T-cell (primary cell): ENCODE measurements at places on chromosomes 7 and 10. TPM values are rescaled to one million over a fixed set of nuclear protein-coding genes. Genes with fewer than 3 reads are reported as not detected.

DNA sequence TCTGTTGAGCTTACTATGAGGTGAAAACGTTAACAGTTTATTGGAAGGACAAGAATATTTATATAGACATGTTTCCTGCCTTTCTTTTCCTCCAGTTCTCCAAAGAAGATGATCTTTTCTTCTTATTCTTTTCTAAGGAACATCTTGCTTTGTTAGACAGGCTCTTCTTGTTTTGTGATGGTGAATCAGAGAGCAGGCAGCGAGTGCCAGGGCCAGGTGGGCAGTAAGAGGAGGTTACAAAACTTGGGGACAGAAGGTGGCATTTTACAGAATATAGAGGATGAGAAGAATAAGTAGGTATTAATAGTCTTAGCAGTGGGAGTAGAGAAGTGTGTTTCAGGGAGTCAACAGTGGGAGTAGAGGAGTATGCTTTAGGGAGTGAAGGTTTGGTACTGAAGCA lies 223.6 kb downstream of the ARL4A start:
- no peaks in the 10 kb centered on the region for H3K36me3 ChIP-seq
- no peak overlapping the region for H3K27ac ChIP-seq
- DNase-seq = no peak
- H3K4me1 ChIP-seq = no peaks in the 10 kb centered on the region

DNA sequence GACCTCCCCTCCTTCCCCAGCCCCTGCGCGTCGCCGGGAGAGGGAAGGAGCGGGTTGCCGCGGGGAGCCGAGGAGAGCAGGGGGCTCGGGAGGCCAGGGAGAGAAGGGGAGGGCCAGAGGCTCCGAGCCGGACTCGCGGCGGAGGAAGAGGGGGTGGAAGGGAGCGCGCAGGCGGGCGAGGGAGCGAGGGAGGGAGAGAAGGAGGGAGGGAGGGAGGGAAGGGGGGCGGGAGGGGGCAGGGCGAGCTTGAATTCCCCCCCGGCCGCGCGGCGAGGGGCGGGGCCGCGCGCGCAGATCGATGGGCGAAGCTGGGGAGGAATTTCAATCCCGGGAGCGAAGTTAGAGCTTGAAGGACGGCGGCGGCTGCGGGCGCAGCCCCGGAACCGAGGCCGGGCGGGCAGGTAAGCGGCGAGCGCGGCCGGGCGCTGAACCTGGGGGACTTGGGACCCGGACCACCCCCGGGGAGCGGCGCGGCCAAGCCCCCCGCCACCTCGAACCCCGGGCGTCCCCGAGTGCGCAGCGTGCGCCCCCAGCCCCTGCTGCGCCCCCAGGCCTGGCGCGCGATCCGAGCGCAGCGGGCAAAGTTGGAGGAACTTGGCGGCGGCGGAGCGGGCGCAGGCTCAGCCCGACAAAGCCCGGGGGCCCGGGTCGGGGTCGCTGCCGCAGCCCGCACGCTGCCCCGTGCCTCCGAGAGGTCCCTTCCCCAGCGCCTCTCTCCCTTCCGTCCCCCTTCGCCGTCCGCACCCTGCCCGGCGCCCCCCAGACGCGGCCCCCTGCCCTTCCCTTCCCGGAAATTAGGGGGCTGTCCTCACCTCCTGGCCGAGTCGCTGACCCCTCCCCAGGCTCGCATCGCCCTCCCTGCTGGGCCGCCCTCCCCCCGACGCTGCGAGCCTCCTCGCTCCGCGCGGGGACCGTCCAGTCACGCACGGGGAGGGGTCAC lies at the start of gene ELFN1:
Gene ELFN1, plus strand, starts transcription at position 324 of the 940 bp plus-strand sequence. CDS start 74,320 bp downstream, outside the sequence.
- H3K27me3 ChIP-seq = no peaks in the 10 kb centered on the region
- DNase-seq = no peak
- no peak within 1 kb of the TSS for H3K4me3 ChIP-seq
- peaks cover 40% of the 10 kb centered on the region for H3K4me1 ChIP-seq
- H3K36me3 ChIP-seq = no peaks in the 10 kb centered on the region
- H3K27ac ChIP-seq = no peak within 1 kb of the TSS

- H3K36me3 ChIP-seq = no peaks in the 10 kb centered on the region
- H3K4me3 ChIP-seq = no peak overlapping the region
- H3K4me1 ChIP-seq = no peaks in the 10 kb centered on the region
- DNase-seq = no peak
Measured at GRCh38 chr10:86729677-86730076, 26.7 kb upstream of the BMPR1A start.

DNA sequence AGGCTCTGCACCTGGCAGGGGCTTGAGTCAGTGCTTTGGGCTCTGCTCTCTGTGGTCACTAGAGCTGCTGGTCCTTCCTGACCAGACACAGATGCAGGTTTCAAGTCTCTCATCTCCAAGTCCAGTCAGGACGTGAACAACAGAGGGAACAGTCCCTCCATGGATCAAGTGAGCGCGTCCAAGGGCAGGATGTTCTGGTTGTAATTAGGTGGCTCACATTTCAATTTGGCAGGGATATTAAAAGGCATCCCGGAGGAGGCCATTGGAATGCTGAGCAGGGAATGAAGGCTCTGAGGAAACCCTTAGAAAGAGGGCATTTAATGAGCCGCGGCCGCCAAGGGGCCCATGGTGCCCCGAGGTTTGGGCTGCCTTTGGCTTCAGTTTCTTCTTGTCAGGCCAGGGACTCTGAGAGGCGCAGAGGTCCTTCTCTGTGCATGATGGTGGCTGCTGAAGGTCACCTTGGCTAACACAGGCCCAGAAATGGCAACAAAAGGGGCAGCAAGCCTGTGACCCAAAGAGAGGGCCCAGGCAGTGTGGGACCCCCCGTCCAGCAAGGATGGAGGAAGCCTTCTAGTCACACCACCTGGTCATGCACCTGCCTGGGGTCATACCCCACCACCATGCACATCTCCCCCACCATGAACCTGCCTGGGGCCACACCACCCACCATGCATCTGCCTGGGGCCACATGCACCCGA lies 30.7 kb upstream of the INPP5A start:
- no peaks in the 10 kb centered on the region for H3K4me1 ChIP-seq
- DNase-seq = no peak
- peaks cover 22% of the 10 kb centered on the region for H3K27me3 ChIP-seq

- no peaks in the 10 kb centered on the region for H3K4me1 ChIP-seq
- H3K27ac ChIP-seq = no peak overlapping the region
- no peaks in the 10 kb centered on the region for H3K36me3 ChIP-seq
- no peak overlapping the region for H3K4me3 ChIP-seq
- DNase-seq = no peak
Measured at GRCh38 chr7:81925530-81925929, 155.7 kb upstream of the HGF start.

GRCh38 chr10:99555825-99556523 lies 23.2 kb downstream of the NKX2-3 start:
- H3K27ac ChIP-seq = no peak overlapping the region
- no peaks in the 10 kb centered on the region for H3K4me1 ChIP-seq
- no peak for DNase-seq
- H3K4me3 ChIP-seq = no peak overlapping the region

- H3K27ac ChIP-seq = no peak overlapping the region
- H3K4me1 ChIP-seq = no peaks in the 10 kb centered on the region
- no peak overlapping the region for H3K4me3 ChIP-seq
- no peaks in the 10 kb centered on the region for H3K27me3 ChIP-seq
- no peak for DNase-seq
Measured at GRCh38 chr7:92898798-92899197, 62.4 kb upstream of the CDK6 start.

- no peak overlapping the region for H3K4me3 ChIP-seq
- DNase-seq = no peak
- peaks cover 16% of the 10 kb centered on the region for H3K4me1 ChIP-seq
- peaks cover 50% of the 10 kb centered on the region for H3K36me3 ChIP-seq
Measured at GRCh38 chr7:103299660-103300059, 2.4 kb downstream of the PMPCB start.

- H3K27me3 ChIP-seq = peaks cover 2% of the 10 kb centered on the region
- H3K4me3 ChIP-seq = no peak overlapping the region
- H3K36me3 ChIP-seq = no peaks in the 10 kb centered on the region
- H3K27ac ChIP-seq = no peak overlapping the region
- DNase-seq = no peak
- no peaks in the 10 kb centered on the region for H3K4me1 ChIP-seq
Measured at GRCh38 chr7:22154143-22154529, 202.8 kb downstream of the RAPGEF5 start.

DNA sequence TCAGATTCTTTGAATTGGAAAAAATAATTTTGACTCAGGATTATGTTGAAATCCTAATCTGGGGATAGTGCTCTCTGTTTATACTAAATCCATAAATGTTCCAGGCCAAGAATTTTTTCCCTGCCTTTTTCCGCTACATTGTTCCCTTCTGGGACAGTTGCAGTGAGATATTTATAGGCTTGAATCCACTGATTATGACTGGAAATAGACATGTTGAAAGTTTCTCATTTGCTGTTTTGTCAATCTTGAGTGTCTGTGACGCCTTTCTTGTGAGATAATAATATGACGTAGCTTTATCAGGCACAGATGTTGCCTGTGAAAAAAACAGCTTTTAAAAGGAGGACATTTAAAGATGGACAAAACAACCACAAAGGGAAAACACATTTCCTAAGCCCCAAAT lies 155.9 kb downstream of the ARID5B start:
- no peaks in the 10 kb centered on the region for H3K27me3 ChIP-seq
- H3K36me3 ChIP-seq = peaks cover 63% of the 10 kb centered on the region
- H3K27ac ChIP-seq = no peak overlapping the region

- no peak overlapping the region for H3K4me3 ChIP-seq
- DNase-seq = no peak
- H3K36me3 ChIP-seq = peaks cover 8% of the 10 kb centered on the region
- no peaks in the 10 kb centered on the region for H3K4me1 ChIP-seq
Measured at GRCh38 chr10:86439544-86439943, 72.9 kb upstream of the GRID1 start.

DNA sequence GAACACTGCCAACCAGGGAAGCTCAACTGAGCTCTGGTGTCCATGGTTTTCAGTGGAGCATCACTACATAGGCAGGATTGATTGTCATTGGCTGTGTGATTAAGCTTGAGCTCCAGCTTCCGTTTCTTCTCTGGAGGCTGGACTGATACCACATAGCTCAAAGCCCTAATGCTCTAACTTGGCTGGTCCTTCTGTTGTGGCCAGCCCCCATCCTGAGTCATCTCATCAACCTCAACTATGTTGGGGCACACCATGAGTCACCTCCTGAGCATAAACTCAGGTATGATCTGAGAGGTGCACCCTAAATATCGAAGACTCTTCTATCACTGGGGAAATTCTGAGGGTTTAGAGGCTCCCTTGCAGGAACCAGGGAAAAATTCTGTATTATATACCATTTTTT lies 114.5 kb upstream of the INHBA start:
- no peaks in the 10 kb centered on the region for H3K36me3 ChIP-seq
- no peak for DNase-seq
- H3K4me1 ChIP-seq = no peaks in the 10 kb centered on the region
- H3K4me3 ChIP-seq = no peak overlapping the region

GRCh38 chr7:140364819-140365218 lies 33.5 kb downstream of the SLC37A3 start:
- H3K27ac ChIP-seq = no peak overlapping the region
- no peak overlapping the region for H3K4me3 ChIP-seq
- H3K4me1 ChIP-seq = peaks cover 3% of the 10 kb centered on the region
- no peak for DNase-seq
- no peaks in the 10 kb centered on the region for H3K27me3 ChIP-seq
- no peaks in the 10 kb centered on the region for H3K36me3 ChIP-seq

DNA sequence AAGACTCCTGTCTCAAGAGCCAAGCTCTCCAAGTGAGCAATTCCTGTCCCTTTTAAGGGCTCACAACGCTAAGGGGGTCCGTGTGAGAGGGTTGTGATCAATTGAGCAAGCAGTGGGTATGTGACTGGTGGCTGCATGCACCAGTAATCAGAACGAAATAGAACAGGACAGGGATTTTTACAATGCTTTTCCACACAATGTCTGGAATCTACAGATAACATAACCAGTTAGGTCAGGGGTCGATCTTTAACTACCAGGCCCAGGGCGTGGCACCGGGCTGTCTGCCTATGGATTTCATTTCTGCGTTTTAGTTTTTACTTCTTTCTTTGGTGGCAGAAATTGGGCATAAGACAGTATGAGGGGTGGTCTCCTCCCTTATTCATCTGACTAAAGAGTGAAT lies 54.9 kb upstream of the SP4 start:
- H3K4me1 ChIP-seq = no peaks in the 10 kb centered on the region
- H3K27me3 ChIP-seq = no peaks in the 10 kb centered on the region
- H3K4me3 ChIP-seq = no peak overlapping the region
- DNase-seq = no peak
- H3K36me3 ChIP-seq = no peaks in the 10 kb centered on the region

GRCh38 chr10:25263931-25264330 lies 89.1 kb downstream of the GPR158 start:
- H3K36me3 ChIP-seq = no peaks in the 10 kb centered on the region
- no peaks in the 10 kb centered on the region for H3K4me1 ChIP-seq
- DNase-seq = no peak
- H3K4me3 ChIP-seq = no peak overlapping the region
- no peaks in the 10 kb centered on the region for H3K27me3 ChIP-seq

DNA sequence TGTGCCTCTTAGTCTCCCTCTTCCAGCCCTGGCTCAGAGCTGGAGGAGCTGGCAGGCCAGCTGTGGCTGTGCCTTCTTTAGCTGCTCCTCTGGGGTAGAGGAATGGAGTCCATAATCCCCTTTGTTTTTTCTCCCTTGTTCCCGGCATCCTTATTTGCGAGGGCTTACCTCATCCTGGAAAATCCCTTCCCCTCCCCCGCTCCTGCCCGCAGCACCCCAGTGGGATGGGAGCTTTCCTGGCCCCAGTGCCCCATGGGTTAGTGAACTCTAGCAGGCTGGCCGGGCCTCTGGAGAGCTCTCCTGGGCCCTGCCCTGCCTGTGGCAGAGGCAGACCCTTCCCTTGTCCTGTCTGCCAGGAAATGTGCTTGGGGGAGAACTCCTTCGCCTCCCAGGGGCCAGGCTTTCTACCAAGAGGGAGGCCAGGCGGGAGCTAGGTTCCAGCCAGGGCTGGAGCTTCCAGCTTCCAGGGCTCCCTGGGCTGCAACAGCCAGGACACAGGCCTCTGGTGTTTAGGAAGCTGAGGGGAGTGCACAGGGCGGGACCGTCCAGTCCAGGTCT lies 16.5 kb upstream of the TRIM8 start:
- peaks cover 10% of the 10 kb centered on the region for H3K4me1 ChIP-seq
- DNase-seq = no peak
- H3K36me3 ChIP-seq = peaks cover 3% of the 10 kb centered on the region

DNA sequence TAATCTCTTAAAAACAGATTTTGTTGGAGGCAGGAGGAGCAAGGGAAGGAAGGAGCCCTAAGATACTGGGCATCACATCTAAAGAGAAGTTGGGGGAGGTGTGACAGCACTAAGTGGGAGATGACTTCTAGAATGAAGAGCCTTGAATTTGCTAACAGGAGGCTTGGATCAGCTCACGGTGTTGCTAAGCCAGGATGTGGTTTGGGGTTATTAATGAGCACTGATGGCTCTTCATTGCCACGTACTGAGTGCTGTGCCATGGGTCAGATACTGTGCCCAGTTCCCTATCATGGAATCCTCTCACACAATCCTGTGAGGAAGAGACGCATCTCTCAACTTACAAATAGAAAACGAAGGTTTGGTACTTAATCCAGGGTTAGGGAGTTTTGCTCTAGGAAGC lies 78.5 kb downstream of the C7orf25 start:
- H3K36me3 ChIP-seq = no peaks in the 10 kb centered on the region
- H3K4me3 ChIP-seq = no peak overlapping the region
- no peaks in the 10 kb centered on the region for H3K27me3 ChIP-seq
- no peak overlapping the region for H3K27ac ChIP-seq

The TRPV5 gene
- not detected for total RNA-seq

The ZNF680 gene
- 16.0 TPM for total RNA-seq

The GRID2IP gene
- 0.30 TPM for total RNA-seq

The CDH23 gene
- 2.8 TPM for total RNA-seq

The MRC1 gene
- 0.53 TPM for total RNA-seq

The ATOH7 gene
- total RNA-seq = not detected

The MDFIC gene
- 59.0 TPM for total RNA-seq
